ENCODE measurements at places on chromosomes 12 and 14. TPM values are rescaled to one million over a fixed set of nuclear protein-coding genes. Genes with fewer than 3 reads are reported as not detected.

DNA sequence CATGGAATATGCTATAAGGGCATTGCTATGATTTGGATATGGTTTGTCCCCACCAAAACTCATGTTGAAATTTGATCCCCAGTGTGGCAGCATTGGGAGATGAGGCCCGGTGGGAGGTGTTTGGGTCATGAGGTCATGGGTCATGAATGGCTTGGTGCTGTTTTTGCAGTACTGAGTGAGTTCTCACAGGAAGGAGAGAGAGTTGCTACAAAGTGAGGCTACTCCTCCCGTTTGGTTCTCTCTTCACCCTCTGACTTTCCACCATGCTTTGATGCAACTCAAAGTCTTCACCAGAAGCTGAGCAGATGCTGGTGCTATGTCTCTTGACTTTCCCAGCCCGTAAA, 388.1 kb upstream of the TMPO start:
- DNase-seq: no peak

GRCh38 chr14:74655599-74656395, 43.8 kb upstream of the LTBP2 start:
- DNase-seq: no peak

The ORMDL2 gene
- 27.8 TPM for total RNA-seq

The LTA4H gene
- 121 TPM for total RNA-seq
